ENCODE measurements at places on chromosomes 6 and 20. TPM values are rescaled to one million over a fixed set of nuclear protein-coding genes. Genes with fewer than 3 reads are reported as not detected.

MRAP2 gene
- total RNA-seq = under 0.01 TPM

NRSN2 gene
- total RNA-seq = 17.5 TPM

DBNDD2 gene
- total RNA-seq = 1.3 TPM

RBPJL gene
- not detected for total RNA-seq

COL9A3 gene
- 0.28 TPM for total RNA-seq
